ENCODE measurements at places on chromosomes 2 and 18.

- no peak for DNase-seq
Observed at GRCh38 chr2:238220274-238220891, 16.9 kb upstream of the ILKAP start.

- DNase-seq: no peak
Observed at GRCh38 chr2:69634196-69634821, 9.2 kb downstream of the AAK1 start.

GRCh38 chr2:204129591-204130294 lies 193.2 kb downstream of the ICOS start:
- DNase-seq: no peak

GRCh38 chr18:21361307-21361880 lies 119.4 kb downstream of the GREB1L start:
- DNase-seq: no peak

GRCh38 chr2:200716386-200716785 lies 95.3 kb upstream of the BZW1 start:
- no peak for DNase-seq

GRCh38 chr2:42054714-42055430 lies 7.1 kb downstream of the PKDCC start:
- no peak for DNase-seq

GRCh38 chr2:189763908-189764661 lies 1.5 kb upstream of the OSGEPL1 start:
- no peak for DNase-seq

DNA sequence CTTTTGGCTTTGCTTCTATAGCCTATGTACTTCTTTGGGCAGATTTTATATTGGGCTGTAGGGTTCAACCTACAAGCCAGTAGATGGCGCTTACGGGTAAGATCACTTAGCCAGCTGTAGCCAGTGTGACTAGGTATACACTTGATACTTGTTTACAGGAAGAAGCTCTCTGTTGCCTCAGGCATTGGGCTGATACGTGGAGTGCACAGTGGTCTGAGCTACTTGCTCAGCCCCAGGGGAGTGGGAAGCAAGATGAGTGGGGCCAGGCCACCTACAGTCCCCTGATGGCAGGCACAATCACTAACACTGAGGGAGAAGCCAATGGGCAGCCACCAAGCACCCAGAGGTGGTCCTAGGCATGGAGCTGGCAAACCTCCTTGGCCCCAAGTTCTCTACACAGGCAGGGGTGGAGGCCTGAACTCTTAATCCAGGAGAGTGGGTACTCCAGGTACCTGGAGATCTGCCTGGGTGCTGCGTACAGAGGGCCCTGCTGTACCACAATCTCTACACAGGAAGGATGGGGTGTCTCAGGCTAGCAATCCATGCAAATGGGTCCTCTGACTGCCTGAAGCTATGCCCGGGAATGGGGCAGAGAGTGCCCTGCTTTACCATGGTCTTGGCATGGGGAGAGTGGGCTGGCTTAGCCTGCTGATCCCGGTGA lies 122.2 kb downstream of the NCOA1 start:
- DNase-seq: no peak

DNA sequence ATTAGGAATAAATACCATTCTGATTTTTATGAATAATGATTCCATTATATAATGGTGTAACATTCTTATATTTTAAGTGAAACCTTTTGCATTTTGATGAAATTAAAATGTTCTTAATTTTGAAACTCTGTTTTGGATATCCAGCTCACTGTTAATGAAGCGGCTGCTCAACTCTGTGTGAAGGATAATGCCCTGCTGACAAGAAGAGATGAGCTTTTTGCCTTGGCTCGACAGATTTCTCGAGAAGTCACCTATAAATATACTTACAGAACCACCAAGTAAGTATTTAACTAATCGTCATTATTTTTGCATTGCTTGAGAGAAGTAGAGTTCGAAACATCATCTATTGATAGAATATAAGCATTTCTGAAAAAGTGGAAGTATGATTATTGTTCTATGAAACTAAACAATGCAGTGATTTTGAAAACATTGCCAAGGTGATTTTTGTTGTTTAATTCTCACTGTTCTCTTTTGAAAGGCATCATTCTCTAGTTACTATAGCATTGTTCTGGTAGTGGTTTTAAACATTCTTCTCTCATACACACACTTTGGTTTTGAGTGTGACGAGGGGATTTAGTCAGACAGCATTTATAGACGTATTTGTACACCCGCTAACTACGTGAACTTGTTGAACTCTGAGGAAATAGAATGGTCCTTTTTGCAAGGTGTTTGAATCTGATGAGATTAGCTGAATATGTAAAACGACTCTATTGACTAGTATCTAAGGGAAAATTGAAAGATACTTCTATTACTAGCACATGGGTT lies 21.5 kb downstream of the NAB1 start:
- no peak for DNase-seq

DNA sequence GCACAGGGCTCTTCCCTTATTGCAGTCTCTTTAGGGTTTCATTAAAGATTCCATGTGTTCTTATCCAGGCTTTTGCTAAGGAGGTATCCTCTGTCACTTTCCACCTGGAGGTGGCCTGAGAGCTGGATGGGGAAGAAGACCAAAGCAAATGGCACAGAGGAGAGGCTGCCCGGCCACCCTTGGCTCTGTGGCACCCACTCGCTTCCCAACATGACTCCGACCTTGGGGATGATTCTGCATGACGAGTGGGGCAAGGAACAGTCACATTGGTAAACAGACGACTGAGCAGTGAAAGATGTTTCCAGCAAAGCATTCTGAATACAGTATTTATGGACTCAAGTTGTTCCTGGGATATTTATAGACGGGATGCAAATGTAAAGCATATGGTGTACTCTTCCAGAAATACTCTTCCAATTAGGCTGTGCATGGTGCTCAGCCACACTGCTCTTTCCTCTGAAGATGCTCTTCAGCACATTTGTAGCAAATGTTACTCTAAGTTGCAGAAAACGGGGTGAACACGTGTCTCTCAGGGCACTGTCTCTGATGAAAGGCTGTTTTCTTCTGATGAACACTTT lies 377.1 kb upstream of the HS6ST1 start:
- DNase-seq: no peak

DNA sequence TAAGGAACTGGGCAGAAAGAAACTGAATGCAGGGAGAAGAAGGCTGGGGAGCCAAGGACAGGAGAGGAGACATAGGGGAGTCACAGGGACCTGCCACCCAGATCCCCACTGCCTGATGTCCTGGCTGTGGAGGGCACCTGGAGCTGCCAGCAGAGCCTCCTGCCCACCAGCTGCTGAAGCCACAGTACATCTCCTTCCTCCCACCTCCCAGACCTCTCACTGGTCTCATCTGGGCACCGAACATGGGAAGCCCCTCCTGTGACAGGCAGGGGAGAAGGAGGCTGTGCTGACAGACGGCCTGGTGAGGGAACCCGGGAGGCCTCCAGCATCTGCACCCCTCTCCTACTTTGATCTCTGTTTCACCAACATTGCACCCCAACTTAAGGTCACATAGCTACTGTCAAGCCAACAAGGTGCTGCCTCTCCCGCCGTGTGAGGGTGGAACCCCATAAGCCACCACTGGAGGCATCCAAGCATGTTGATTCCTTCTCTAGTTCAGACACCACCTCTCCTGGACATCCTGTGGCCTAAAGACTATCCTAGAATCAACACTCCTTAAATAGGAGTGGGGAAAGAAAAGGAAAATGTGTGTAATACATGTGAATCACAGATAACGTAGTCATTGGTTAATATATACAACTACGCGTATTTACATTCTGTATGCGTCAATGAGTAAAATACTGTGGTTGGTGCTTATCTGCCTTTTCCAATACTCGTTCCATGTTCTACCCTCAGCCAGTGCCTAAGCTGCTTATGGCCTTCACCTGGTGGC lies 3.5 kb upstream of the RNPEPL1 start:
- no peak for DNase-seq

- no peak for DNase-seq
Observed at GRCh38 chr2:118847762-118848172, 319 bp upstream of the EN1 start.

- no peak for DNase-seq
Observed at GRCh38 chr2:65326276-65326675, 98.6 kb downstream of the ACTR2 start.

DNA sequence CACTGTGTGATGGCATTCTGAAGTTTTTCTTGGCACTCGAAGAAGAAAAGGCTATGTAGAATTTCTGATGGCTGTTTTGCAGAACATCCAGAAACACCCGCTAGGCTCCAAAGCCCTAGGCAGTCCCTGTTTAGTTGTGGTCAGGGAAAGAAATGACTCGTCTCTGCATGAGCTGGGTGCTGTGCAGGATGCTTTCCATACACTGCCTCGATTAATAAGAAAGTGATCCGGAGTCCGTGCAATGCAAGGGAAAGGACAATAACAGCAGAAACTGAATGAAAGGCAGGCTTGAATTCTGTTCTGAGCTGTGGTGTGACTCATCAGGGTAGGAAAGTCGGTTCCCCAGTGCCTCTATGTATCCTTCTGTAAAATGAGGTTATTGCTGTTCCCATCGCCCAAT lies 18.7 kb downstream of the MAPRE3 start:
- no peak for DNase-seq

DNA sequence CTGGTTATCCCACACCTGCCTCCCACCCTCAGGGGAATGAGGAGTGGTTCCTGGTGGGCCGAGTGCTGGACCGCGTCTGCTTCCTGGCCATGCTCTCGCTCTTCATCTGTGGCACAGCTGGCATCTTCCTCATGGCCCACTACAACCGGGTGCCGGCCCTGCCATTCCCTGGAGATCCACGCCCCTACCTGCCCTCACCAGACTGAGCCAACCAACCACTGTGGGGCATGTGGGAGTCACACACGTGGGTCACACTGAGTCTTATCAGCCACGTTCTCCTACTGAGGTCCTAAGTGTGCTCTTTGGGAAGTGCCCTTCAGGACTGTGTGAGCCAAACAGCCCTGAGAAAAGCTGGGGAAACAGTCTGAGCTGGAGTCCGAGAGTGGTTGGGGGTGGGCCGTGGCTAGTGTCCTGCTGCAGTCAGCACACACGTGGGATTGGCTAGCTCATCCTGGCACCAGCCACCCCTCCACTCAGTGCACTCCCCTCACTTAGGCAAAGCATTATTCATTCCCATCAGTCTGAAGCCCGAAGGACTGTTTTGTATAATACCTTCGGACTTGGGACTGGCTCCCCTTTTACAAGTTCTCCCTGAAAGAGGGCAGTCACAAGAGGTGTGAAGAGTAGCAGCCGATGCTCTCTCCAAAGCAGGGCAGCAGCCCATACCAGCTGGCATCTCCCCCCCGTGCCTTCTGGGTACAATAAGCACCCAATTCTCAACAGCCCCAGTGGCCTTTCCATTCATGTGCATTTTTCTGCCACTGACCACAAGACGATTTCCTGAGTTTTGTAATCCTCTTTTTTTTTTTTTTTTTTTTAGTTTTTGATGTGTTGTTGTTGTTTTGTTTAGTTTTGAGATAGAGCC lies 4.6 kb downstream of the TIGD1 start:
- DNase-seq: no peak

- DNase-seq: no peak
Observed at GRCh38 chr2:114259389-114259788, 183.1 kb upstream of the DPP10 start.

- DNase-seq: no peak
Observed at GRCh38 chr2:165280356-165280755, 41.1 kb downstream of the SCN2A start.

- DNase-seq: no peak
Observed at GRCh38 chr2:66185497-66186054, 249.3 kb upstream of the MEIS1 start.

- DNase-seq: no peak
Observed at GRCh38 chr2:200781616-200782015, 30.1 kb upstream of the BZW1 start.

- no peak for DNase-seq
Observed at GRCh38 chr2:184938221-184938985, 340.1 kb downstream of the ZNF804A start.

DNA sequence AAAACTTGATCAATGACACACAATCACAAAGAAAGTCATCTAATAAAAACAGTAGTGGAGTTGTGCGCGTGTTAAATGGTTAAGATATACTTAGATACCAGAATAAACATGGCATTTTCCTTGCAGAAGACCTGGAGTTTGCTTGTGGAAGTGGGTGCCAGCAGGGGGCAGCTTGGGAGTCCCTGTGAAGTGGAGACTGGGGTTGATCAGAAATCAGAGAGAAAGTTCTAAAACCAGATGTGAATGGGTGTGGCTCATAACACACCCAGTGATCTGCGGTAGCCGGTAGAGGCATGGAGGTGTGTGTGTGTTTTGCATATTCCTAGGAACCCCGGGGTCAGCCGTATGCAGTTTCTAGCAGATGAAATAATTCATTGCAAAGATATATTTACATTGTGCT lies 300.1 kb upstream of the TRIB2 start:
- peak; percentile 31 for DNase-seq

DNA sequence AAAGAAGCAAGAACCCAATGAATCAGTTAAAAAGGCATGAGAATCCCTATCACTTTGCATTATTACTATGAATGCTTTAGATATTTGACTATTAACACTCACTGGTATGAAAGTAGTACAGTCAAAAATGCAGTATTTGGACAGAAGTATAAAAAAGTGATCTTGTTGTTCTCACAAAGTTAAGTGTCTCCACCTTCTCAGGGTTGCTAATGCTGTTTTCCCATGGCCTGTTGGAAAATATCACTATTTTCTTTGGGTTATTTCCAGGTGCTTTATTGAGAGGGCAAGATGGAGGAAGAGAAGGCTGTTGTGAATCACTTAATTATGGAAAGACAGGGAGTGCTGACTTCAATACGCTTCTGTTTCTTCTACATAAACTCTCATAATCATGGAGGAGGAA lies 13.6 kb upstream of the CREB1 start:
- DNase-seq: no peak

- DNase-seq: no peak
Observed at GRCh38 chr2:239774933-239775622, 250.1 kb downstream of the NDUFA10 start.

DNA sequence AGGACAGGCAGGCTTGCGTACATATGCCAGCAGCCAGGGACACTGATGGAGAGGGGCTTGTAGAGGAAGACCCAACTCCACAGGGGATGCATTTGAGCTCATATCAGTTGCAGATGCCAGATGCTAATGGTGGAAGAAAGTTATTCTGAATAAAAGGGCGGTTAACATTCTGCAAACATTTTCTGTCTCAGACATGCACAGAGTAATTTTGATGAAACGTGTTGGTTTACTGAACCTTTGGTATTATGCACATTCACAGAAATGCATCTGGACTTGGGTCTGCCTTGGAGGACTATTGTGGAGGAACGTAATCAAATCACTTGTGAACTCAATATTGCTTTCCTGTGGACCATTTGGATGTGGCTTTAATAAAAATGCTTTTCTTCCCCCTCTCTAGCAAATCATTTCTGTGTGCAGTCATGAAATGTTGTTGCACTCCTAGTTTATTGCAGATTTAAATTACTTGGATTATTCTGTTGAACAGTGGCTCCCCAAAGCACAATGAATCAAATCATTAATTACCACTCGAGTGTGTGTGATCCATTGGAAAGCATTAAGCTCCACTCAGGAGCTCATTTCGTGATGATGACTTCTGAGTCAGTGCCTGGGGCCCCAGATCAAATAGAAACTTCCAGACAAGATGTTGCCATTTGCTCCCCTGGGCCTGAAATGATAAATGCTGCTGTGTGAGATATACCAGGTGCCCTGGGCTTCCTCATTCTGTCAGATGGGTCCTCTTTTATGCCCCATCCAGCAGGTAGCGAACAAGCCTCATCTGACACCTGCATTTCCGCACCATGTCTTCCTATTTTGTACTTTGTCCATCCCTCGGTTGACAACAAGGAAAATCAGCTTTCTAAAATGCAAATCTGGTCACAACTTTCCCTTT lies 697.0 kb upstream of the HS6ST1 start:
- DNase-seq: no peak

GRCh38 chr2:141941210-141941714 lies 189.6 kb downstream of the LRP1B start:
- no peak for DNase-seq
